ENCODE measurements at places on chromosomes 11 and 22.

GRCh38 chr11:132101881-132102280 lies 731.5 kb downstream of the NTM start:
- no peak for DNase-seq

GRCh38 chr11:85602526-85603213 lies 24.5 kb downstream of the DLG2 start:
- no peak for DNase-seq

DNA sequence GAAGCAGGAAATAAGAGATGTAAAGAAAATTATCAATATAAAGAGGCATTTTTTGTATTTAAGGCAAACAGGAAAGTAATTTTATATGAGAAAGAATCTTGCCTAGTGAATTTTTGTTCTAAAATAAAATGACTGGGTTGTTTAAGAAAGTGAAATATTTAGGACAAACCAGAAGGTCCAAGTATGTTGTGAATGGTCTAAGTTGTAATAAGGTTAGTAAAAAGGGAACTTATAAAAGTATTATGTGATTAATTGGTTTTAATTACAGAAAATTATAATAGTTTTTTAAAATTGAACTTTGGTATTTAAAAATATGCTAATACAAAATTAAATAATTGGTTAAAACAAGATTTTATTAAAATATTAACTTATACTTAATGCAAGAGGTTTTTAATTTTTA lies 26.6 kb upstream of the EI24 start:
- DNase-seq, result no peak

DNA sequence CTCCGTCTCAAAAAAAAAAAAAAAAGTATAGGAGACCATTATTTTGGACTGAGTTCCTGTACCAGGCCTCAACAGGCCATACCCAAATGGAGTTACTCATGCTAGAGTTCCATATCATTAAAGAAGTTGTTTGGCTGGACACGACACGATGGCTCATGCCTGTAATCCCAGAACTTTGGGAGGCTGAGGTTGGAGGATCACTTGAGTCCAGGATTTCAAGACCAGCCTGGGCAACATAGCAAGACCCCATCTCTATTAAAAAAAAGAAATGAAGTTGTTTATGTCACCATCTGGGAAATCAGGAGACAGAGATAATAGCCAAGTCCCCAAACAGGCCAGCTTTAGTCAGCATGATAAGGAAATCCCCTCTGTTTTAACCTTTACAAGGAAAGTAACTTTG lies 6.7 kb upstream of the FNBP4 start:
- DNase-seq, result no peak

DNA sequence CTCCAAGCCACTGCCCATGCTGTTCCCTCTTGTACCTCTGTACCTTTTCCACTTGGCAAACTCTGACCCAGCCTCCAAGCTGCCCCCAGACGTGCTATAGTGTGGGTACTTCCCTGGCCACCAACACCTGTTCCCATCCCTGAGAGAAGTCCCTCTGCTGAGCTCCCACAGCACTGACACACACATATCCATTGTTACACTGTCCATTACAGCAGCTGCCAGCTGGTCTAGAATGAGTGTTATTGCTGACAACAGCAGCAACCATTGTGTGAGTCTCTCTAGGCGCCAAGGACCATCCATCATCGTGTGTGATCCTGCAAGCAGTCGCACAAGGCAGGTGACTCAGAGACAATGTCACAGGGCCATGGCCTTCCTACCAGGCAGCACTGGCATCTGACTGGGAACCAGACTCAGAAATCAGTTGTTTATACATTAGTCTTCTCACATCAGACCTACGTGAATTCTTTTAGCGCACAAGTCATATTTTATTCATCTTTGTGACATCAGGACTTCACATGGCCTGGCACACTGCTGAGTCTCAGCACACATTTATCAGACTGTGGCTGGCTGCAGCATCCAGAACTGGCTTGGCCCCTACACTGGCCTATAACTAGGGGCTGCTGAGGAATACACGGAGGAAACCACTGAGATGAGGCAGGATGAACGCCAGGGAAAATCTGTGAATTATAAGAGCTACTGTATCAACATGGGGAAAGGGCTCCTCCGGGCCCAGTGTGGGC lies 56.4 kb downstream of the SGSM3 start:
- DNase-seq, result no peak

GRCh38 chr11:83087035-83087434 lies 15.3 kb upstream of the RAB30 start:
- no peak for DNase-seq

DNA sequence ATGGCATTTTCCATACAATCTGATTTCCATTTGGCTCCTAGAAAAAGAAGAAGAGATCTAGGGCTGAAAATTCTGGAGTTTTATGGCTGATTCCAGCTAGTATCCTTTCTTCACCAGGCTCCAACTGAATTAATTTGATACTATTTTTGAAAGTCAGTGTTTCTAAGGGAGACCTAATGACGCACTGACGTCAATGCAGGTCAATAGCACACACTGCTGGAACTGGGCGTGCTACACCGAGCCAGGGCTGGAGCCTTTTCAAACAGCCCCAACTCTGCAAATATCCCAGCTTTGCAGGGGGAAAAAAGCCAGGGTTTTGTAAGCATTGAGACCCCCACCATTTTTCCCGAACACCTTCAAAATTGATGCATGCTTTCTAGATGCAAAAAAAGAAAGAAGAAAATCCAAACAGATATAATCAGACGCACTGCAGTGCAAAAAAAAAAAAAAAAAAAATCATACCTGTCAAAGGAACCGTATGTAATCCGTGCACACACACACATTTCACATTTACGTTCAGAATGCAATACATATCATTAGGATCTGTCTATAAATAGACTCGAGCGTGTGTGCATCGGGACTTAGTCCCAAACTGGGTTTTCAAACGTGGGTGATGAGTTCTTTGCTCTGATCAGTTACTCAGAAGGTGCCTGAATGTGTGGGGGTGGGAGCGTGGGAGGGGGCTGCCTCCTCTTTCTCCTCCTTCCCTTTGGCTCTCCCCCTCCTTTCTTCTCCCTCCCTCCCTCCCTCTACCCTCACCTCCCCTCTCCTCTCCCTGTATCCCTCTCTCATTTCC lies 124.5 kb upstream of the HSD17B12 start:
- DNase-seq, result no peak

DNA sequence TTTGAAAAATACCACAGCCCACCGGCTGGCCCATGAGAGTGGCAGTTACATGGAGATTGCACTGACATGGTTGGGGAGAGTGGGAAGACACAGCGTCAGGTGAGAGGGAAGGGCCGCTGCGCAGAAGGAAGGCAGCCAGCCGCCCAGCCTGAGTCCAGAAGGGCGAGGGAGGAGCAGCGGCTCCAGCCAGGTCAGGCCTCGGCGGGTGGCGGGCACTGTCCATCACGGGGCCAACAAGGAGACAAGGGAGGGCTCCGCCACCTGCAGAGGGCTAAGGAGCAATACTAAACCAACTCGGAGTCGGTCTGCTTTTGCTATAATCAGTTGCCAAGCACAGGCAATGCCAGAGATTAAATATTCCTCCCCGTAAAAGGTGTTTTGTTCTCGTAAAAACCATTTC lies 384.5 kb downstream of the TBC1D22A start:
- DNase-seq, result no peak
